ENCODE measurements at places on chromosomes 2 and 18.

DNA sequence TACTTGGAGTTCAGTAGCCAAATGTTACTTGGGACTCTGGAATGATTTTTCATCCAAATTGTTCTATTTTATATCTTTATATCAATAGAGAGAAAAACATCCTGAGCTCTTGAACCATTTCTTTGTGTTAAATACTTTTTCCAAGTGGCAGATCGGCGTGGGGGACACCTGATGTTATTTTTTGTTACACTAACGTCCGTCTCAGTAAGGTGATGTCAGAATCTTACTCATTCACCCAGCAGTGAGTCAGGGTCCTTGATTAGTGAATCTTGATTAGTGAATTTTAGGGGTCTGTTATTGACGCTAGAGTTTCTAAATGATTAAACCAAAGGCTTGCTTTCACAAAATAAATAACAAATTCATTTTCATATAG, 1.7 kb downstream of the MIB1 start:
- DNase-seq: no peak

DNA sequence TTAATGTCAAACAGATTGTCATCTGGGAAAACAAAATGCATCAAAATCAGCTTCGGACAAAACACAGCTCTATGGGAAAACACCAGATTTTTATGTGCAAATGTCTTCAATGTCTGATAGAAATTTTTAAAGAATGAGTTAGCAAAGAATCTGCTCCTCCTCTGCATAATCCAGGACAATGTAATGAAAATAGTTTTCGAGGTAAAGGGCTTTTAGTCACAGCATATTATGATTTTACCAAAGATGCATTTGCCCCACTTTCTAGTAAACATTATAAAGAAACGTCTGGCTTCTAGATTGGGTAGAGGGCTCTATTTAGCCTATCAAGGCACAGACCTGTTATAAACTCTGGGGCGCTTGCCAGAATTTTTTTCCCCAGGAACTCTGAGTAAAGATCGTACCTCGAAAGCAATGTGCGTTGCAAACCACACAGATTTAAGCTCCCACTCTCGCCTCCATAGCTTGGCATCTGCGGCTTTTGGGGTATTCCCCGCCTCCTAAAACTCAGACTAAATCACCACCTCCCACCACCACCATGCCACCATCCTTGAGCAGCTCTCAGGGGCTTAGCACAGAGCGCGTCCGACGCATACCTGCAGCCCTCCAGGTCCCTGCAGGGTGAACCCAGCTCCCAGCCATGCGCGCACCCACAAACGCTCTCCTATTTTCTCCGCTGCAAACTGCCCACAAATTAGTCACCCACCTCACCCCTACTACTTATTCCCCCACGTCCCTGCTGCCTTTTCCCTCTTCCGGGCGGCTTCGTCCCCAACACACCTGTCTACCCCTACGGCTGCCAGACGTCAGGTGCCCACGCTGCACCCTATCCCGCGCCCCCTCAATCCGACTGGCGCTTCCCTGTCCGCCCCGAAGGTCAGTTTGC, 829 bp downstream of the ACVR1C start:
- DNase-seq: no peak

- no peak for DNase-seq
Observed at GRCh38 chr18:4586731-4587130, 131.6 kb upstream of the DLGAP1 start.

DNA sequence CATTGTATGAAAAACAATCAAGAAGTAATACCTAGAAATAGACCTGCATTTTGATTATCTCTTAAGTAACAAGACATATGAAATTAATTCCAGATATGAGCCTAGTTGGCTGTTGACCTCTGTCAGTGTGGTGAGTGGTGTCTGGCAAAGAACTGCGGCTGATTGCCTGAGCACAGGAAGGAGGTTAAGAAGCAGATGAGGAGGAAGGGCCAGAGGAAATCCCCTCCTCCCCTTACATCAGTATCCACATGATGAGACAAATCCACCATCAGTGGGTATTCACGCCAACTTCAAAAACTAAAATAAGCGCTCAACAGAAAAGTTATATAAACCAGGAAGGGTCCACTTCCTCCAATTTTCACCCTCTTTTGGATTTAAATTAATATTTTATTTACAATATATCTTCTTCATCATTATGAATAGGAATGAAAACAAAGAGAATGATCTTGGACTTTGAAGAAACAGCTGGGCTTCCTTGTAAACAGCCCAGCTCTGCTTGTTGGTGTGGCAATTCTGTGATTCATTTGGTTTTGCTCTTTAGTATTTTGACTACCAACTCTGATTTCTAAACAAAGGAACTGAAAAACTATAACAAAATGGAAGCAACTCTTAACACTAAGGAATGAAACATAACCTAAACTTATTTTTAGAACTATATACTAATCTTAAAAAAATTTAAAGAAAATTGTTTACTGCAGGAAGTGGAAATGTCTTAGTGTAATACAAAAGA, 27.3 kb downstream of the RFTN2 start:
- DNase-seq: no peak

- no peak for DNase-seq
Observed at GRCh38 chr18:13756671-13757070, 30.2 kb downstream of the RNMT start.

DNA sequence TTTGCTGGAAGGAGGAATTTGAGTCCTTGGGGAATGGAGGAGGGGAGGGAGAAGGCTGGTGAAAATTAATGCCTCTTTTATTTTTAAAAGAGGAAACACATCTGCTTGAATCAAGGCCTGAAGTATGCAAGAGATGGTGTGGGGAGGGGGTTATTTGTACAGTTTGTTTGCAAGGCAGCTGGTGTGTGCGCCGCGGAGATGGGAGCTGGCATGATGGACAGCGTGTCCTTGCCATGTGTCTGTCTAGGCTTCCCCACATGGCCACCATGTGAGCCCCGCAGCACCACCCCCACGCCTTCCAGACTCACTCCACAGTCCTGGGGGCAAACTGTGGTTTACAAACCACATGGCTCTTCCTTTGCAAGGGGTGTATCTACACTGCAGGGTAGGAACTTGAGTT, 154.8 kb upstream of the APCDD1 start:
- no peak for DNase-seq

DNA sequence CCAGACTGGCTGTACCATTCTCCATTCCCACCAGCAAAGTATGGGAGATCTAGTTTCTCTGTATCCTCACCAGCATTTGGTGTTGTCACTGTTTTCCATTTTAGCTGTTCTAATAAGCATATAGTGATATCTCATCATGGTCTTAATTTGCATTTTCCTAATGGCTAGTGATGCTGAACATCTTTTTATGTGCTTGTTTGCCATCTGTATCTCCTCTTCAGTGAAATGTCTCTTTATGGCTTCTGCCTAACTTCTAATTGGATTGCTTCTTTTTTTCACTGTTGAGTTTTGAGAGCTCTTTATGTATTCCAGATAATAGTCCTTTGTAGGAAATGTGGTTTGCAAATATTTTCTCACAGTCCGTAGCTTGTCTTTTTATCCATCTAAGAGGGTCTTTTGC, 18.9 kb upstream of the BIN1 start:
- no peak for DNase-seq

- DNase-seq: no peak
Observed at GRCh38 chr2:112239862-112240261, 15.0 kb downstream of the ZC3H8 start.

- DNase-seq: no peak
Observed at GRCh38 chr2:9820020-9820973, 23.0 kb upstream of the TAF1B start.

GRCh38 chr2:202317080-202317857, 51.7 kb downstream of the NOP58 start:
- DNase-seq: no peak

DNA sequence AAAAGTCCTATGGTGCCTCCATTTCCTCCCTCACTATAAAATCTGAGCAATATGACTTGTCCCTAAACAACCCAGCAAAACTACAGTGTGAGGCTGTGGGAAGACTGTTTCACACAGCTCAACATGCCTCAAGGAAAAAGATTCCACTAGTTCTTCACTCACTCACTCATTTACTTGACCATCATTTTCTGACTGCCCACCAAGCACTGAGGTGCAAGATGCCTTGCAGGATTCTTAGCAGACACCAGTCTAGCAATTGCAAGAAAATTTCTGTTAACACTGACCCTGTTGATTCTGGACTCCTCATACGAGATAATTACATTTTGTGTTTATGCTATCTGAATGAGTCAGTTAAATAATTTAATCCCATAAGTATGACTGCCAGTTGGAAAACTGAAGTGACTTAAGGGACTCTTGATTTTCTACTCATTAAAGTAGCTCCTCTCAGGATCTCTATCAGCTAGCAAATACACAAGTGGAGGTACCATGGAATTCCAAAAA, 51.9 kb upstream of the PCBP1 start:
- DNase-seq: no peak

Measured in central memory CD8-positive, alpha-beta T cell (primary cell).